Right renal cortex interstitium (tissue), 3 donors: ENCODE measurements at places on chromosomes 13 and 19.
A peak's percentile ranks its signal among the peaks of the same experiment; 100 is the strongest.

DNA sequence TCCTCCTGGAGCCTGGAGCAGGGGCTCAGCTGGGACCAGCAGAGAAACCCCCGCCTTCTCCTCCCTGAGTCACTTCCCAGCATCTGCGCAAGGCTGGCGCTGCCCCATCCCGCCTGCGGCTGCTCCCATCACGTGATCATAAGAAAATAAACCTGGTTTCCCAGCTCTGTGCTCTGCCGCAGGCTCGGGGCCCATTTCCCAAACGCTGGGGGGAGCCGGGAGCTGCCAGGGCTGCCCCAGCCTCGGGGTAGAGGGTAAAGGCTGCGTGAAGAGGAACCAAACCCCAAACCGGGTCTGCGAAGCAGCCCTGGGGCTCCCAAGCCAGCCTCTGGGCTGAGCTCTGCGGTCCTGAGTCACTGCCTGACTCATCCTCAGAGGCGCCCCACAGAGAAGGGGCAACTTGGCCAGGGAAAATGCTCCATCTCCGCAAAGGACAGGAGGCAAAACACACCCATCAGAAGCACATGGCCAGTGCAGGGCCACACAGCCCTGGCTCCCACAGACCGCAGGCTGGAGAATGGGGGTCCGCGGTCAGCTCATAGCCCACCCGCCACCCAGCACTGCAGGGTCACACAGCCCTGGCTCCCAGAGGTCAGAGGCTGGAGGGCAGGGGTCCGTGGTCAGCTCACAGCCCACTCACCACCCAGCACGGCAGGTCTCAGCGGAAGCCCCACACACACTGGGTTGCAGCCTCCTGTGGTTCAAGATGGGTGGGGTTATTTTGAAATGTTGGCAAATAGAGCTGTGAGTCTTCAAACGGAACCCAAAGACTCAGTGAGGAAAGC lies 67.1 kb downstream of the RASA3 start:
- peak; percentile 47 for DNase-seq

- no peak for DNase-seq
These were observed 15.8 kb upstream of the TUBGCP3 start for GRCh38 chr13:112603641-112604225.

- no peak for DNase-seq
These were observed 16.1 kb upstream of the SACS start for GRCh38 chr13:23449398-23450162.

DNA sequence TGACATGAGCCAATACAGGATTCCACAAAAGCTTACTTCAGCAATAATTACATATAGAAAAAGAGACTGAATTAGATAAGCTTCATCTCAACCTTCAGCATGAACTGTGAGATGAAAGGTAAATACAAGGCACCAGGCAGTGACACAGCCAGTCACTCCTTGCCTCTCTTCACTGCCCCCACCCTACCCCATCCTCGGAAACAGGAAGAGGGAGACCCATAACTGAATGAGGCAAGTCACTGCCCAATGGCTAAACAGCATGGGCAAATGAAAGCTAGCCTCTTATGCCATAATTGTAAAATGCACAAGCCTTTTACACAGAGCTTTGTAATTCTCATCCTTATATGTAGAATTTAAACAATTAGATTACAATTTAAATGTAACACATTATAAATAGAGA lies 1.7 kb downstream of the ZNF160 start:
- no peak for DNase-seq

DNA sequence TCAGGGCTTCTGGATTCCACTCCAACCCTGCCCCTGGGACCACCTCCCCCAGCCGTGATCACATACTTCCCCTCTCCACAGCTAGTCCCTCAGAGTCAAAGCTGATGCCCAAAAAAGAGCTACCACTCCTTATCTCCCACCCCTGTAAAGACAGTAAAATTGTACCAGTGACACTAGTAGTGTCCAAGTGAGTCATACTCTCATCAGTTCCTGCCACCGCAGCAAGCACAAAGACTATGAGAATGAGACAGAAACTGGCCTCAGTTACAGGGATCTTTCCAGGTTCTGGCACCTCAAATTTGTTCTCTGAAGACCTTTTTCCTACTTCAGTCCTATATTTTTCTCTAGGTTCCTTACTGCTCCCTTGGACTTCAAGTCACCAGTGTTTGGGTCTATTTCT lies 144.2 kb downstream of the SPRY2 start:
- DNase-seq = no peak

DNA sequence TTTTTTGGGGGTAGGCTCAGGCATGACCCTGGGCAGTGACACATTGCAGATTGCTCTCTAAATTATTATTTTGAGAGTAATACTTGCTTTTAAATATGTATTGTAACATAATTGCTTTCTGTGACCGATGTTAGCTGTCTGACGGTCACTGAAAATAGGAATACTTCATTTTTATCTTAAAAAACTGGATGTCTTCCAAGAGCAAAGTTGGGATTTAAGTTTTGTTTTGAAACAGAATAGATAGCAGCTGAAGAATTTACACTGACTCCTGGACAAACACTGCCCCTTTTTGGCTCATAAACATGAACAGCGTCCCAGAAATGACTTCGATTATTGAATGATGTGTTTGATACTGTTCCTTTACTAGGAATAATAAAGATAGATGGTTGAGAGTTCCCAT lies 535.9 kb downstream of the GPC5 start:
- no peak for DNase-seq

DNA sequence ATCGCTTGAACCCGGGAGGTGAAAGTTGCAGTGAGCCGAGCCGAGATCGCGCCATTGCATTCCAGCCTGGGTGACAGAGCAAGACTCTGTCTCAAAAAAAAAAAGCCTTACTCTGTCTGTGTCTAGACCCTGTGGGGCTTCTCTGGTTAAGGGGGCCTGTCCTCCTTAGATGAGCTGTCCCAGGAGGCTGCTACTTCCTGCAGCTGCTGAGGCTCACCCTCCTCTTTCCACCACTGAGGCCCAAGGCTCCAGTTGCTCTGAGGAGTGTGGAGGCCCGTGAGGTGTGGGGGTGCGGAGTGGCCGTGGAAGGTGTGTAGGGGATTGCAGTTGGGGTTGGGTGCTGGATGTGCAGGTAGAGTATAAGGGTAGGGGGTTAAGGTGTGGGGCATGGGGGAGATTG lies 22.1 kb upstream of the RASA3 start:
- DNase-seq = no peak

DNA sequence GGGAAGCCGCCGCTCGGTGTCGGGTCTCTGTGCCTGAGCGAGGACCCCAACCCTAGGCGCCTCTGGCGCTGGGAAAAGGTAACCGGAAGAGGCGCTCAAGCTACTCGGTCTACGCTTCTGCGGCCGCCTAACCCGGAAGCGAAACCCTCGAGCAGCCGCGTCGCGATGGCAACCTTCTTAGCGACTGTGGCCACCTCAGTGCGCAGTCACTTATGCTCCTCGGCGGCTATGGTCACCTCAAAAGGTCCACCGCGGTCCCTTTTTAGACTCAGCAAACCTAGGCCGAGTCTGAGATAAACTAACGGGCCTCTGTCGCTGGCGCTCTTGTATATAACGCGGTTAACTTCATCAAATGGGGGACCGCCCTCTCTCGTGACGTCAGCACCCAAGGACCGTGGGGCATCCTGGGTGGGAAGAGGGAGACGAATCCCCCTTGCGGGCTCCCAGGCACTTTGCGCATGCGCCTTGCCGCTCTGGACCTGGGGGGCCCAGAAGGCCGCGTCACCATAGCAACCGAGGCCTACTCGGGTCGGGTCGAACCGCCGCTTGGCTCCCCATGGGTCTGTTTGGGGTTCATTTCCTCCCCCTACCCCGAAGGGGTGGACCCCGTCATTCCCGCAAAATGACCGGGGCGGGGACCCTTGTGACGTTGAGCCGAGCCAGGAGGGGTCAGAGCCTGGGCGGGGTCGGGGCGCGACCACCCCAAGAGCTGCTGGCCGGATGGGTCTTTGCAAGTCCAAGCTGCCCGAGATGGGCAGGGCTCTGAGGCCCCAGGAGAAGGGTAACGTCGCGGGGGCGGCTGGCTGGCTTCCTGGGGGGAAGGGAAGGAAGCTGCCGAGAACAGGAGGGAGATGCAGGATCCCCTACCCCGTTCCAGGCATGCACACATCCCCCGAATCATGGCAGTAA lies at the start of gene GTF2F1:
TSS of gene GTF2F1 (minus strand) at position 91 of the 909 bp plus-strand sequence. CDS start 169 bp downstream, outside the sequence.
- peak; percentile 96 for DNase-seq

GRCh38 chr13:66994517-66995202 lies 235.5 kb downstream of the PCDH9 start:
- no peak for DNase-seq

GRCh38 chr13:79196366-79196765 lies 209.7 kb downstream of the RBM26 start:
- DNase-seq = no peak

GRCh38 chr13:51453959-51454703 lies 1.3 kb upstream of the INTS6 start:
- peak; percentile 38 for DNase-seq

- no peak for DNase-seq
These were observed 1.9 kb downstream of the C2CD4C start for GRCh38 chr19:406971-407510.

- no peak for DNase-seq
These were observed 1.7 kb downstream of the ANO8 start for GRCh38 chr19:17332677-17333581.

GRCh38 chr13:44394658-44395057 lies 21.0 kb downstream of the SERP2 start:
- no peak for DNase-seq

GRCh38 chr19:44988896-44989556 lies 12.2 kb upstream of the RELB start:
- DNase-seq = no peak

DNA sequence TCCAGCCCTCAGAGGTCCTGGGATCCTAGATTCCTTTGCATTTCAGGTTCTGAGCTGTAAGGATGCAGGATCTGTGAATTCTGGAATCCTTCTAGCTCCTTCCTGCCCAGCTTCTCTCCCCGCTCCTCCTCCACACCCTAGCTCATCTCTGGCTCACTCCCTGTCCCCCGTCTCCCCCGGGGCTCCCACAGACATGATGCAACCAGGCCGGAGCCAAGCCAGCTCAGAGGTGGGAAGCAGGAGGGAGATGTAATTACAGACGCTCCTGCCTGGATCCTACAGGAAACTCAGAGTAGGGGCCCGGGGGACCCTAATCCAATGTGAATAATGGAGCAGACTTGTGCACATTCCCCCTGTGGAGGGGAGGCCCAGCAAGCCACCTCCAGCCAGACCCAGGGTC lies 4.5 kb downstream of the GNG8 start:
- DNase-seq = no peak

GRCh38 chr19:3834349-3835054 lies 34.3 kb downstream of the ZFR2 start:
- DNase-seq = no peak

DNA sequence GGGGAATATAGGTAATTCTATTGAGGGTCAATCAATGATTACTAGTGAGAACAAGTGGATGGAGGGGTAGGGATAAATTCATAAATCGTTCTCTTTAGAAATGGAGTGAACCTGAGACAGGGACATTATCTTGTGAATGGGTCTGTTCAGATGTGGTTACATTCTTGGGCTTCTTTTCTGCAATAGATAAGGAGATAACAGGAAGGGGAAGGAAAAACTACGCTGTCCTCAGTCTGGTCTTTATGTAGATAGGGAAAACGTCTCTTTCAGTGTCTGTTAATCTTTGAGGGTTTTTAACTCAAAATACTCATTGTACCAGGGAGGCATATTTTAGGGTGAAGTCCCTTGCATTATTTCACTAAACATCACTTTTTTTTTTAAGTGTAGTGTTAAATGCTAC lies 266.7 kb upstream of the MAB21L1 start:
- no peak for DNase-seq

GRCh38 chr13:99982731-99983498 lies 1.3 kb downstream of the ZIC2 start:
- DNase-seq = no peak

GRCh38 chr13:94416454-94417080 lies 62.9 kb downstream of the DCT start:
- no peak for DNase-seq

DNA sequence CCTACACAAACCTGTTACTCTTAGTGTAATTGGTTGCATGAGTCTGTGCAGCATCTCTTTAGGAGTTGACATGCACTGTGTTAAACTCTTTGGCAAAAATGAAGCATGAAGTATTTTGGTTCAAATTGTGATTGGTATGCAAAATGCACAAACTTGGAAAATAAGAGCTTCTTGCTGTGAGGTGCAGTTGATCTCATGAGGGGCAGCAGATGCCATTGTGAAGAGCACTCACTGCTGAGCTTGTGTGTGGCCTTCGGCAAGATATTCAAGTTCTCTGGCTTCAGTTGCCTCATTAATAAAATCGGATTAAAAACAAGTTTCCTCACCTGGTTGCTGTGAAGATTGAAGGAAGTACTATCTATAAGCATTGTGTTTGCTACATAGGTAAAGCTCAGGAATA lies 142.3 kb downstream of the KATNAL1 start:
- no peak for DNase-seq

GRCh38 chr13:54965881-54966280 lies 1937.3 kb downstream of the OLFM4 start:
- no peak for DNase-seq

GRCh38 chr19:13430790-13431582 lies 75.3 kb downstream of the CACNA1A start:
- no peak for DNase-seq

- no peak for DNase-seq
These were observed 64.1 kb upstream of the POSTN start for GRCh38 chr13:37662624-37663023.

- no peak for DNase-seq
These were observed 13.0 kb upstream of the SLC35E1 start for GRCh38 chr19:16585094-16585801.

GRCh38 chr19:7916955-7917266 lies 2.3 kb downstream of the TGFBR3L start:
- no peak for DNase-seq

- DNase-seq = no peak
These were observed 15.3 kb downstream of the COLGALT1 start for GRCh38 chr19:17570791-17571190.

- no peak for DNase-seq
These were observed 4.0 kb downstream of the MRPL54 start for GRCh38 chr19:3766520-3766919.

DNA sequence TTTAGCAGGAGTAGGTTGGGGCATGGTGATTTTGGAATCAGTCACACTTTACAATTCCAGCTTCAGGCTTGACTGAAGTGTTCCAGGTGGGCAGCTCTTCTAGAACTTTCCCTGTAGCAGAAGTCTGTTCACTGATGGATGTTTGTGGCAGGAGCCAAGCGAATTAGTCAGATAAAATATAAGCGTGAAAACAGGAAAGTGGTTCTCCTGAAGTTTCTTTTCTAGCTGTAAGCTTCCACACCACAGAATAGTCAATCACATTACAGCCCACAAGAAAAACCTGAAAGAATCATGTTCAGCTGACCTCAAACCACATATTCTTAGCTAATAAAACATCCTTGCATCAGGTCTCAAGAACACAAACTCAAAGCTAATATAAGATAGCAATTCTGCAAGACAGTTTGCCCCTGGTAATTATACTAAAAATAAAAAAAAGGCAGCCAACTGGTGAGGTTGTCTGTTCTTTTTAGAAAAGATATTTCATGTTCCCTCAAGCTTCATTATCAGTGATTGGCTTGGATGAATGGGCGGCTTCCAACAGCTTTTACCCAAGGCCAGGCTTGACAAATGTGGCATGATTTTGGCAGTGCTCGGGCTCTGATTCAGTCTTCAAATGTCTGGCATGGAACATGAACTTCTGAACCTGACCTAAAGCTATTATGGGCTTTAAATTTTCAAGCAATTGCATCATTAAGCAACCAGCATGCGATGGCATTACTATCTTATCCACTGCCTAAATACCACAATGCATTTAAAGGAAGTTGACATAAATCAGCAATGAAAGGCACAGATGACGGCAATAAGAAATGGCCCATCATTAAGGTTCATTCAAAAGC lies 136.8 kb downstream of the DCLK1 start:
- no peak for DNase-seq

- DNase-seq = no peak
These were observed 170.6 kb upstream of the TMTC4 start for GRCh38 chr13:100845128-100845757.
